ENCODE measurements at places on chromosomes 16 and 17. TPM values are rescaled to one million over a fixed set of nuclear protein-coding genes. Genes with fewer than 3 reads are reported as not detected.

DNA sequence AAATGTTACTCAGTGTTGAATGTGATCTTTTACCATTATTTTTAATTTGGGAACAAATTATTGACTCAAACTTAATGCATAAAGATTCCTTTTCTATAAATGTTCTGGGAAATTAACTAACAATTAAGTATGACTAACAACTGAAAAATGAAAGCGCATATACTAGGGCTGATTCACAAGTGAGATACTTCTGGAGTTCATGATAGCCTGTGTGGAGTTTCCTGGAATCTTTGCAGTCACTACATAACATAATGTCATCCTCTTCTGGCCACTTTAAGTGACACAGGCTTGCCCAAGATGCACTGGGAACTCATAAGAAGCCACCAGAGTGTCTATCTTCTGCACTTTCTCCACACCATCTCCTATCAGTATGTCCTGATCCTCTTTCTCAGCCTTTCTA is 450.3 kb upstream of the CDH11 start:
- no peak for DNase-seq

GRCh38 chr17:65572581-65573281 is 11.3 kb upstream of the AXIN2 start:
- no peak for DNase-seq

Gene ZG16B
- total RNA-seq, result 0.27 TPM

Gene KDM6B
- 23.3 TPM for total RNA-seq

DNA sequence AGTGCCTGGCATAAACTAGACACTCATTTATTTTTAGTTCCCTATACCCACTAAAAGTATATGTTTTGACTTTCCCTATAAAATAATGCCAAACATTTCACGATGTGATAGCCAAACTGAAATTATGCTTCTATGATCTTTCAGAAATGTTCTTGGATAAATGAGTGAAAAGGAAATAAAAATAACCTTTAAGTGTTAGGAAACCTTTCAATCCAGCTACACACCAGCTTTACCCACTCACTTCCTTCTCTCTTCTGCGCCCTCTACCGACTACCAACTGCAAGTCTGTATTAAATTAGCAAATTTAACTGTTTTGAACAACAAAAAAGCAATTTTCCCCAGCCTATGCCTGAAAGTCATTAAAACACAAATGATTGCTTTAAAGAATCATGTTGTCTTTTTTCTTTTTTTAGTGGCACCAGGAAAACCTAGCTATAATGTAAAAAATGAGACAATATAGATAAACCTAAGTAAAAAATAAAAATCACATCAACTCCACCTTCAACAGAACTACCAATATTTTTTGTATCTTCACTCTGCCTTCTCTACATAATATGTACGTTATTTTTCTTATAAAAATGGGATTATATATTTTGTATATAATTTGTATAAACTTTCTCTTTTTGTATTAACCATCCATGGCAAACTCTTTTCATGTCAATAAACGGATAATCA is 13.2 kb upstream of the TMEM100 start:
- DNase-seq, result no peak

DNA sequence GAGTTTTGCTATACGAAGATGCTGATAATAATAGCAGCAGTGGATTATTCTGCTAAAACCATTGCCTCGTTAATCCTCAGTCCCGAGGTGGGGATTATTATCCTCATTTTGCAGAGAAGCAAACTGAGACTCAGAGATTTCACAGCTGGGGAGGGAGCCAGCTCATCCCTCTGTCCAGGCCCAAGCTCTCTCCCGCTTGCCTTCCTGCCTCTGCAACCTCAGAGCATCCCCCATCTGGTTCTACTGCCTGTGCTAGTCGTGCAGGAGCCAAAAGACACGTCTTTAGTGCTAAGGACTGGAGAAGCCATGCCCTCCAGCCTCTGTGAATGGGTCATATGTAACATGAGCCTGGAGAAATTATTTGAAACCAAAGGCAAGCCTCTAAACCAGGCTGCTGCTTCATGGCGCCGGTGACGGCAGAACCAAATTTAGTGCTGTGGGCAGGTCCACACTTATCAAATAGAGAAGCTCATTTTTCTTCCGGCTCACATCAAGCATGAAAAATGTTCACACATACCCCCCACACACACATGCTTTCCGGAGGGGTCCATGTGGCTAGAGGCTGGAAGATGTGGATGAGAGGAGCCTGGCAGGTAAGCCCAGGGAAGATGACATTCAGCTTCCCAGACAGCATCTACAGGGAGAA is 13.5 kb downstream of the MAPT start:
- DNase-seq, result no peak

GRCh38 chr16:22071331-22071910 is 20.9 kb upstream of the VWA3A start:
- DNase-seq, result no peak

GRCh38 chr16:56989988-56990387 is 631 bp downstream of the NLRC5 start:
- DNase-seq, result no peak

Gene ABCA8
- 35.5 TPM for total RNA-seq

GRCh38 chr16:83967838-83968305 is at the start of gene NECAB2:
Gene NECAB2, plus strand, starts transcription at chr16:83968244. Its CDS starts 405 bp downstream, at chr16:83968649.
- DNase-seq, result peak; percentile 62

DNA sequence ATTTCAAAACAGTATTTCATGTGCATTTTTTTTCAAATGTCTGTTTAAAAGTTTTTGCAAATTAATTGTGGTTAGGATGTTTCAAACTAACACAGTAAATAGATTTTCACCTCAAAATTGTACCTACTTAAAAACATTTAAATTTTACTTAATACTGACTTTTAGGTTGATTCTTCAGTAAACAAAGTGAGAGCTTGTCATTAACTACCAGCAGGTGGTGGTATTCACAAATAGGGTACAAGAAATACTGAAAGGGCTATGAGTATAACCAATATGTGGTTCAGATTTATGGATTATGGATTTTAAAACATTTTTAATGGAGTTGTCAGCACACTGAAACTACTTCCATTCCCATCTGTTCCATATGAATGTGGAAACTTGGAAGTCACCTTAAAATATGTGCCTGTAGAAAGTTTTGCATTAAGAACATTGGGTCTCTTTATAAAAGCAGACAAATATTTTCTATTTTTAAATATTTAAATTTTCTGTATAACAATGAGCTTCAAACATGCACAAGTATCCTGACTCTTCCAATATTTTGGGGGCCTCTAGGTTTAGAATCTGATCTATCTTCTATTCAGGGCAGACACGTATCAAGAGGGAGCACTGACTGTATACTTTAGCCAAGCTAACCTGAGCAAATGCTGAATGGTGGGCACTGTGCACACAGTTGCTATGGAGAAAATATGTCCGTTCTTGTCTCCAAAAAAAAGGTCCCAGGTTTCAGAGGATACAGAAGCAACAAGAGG is 155.6 kb downstream of the SNX11 start:
- no peak for DNase-seq

DNA sequence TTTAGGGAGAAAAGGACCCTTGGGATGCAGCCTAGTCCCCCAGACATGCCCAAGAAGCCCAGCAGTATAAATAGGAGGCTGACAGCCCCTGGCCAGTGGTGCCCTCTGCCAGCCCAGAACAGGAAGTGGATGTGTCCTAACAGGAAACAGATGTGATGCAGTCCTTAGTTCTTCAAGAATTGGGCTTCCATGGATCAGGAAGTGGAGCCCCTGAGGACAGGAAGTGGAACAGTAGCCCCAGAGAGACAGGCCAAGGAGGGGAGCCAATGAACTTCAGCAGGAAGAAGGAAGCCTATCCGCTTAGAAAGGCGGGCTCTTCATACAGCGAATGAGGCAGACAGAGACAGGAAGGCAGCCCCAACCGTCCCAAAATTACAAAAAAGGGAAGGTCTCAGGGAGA is 7.2 kb downstream of the CTF1 start:
- no peak for DNase-seq

DNA sequence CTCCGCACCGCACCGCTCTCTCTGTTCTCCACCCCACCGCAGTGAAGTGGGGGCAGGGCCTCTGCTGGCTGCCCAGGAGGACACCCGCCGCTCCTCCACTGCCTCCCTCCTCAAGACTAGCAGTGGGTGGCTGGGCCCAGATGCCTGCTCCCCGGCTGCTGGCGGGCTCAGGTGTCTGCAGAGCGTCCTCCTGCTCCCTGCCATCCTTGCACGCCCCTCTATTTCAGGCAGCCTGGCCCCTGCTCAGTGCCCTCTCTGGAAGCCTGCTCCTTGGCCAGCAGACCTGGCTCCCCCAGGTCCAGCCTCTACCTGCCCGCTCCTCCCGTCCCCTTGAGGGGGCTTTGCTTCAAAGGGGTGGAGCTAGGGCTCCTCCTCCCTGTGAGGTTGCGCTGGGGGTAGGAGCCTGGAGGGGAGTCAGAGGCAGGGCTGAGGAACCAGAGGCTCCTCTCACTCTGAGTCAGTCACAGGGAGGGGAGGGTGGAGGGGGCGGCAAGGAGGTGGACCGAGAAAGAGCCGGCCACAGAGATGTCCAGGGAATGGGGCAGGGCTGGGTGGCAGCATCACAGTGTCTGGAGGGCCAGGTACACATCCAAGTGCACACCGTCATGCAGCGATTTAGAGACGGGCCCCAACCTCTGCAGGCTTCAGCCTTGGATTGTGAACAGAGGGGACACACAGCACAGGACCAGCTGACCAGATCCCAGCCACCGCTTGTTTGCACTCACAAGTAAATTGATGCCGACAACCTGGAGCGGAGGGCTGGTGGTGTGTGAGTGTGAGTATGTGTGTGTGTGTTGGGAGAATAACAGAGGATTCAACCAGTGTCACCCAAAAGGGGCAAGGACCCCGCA is 9.8 kb upstream of the TMEM92 start:
- DNase-seq, result no peak

All from left ventricle myocardium inferior (tissue), 1 donor.